ENCODE measurements at places on chromosomes 5 and 9.

- no peak for DNase-seq
Observed at GRCh38 chr9:128631636-128632035, 25.0 kb downstream of the DYNC2I2 start.

- no peak for DNase-seq
Observed at GRCh38 chr5:154110716-154111115, 71.9 kb downstream of the MFAP3 start.

- no peak for DNase-seq
Observed at GRCh38 chr9:76512826-76513225, 53.8 kb downstream of the GCNT1 start.

DNA sequence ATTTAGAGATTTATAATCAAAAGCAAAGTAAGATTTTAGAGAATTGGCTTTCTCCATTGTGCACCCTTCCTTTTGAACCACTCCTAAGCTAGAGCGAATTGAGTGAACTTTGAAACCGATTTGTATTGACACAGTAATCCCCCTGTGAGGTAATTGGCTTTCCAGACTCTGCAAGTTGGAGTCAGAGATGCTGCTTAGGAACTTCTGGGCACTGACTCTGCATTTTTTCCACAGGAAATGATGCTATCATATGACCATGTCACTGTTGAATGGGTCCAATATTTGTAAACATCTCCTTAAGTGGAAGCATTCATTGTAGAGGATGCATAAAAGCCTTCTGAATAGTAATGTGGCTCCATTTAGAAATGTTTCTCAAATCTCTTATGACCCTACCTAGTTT is 394.4 kb upstream of the ZNF608 start:
- DNase-seq = no peak

- DNase-seq = no peak
Observed at GRCh38 chr5:14283139-14283538, 140.0 kb downstream of the TRIO start.

DNA sequence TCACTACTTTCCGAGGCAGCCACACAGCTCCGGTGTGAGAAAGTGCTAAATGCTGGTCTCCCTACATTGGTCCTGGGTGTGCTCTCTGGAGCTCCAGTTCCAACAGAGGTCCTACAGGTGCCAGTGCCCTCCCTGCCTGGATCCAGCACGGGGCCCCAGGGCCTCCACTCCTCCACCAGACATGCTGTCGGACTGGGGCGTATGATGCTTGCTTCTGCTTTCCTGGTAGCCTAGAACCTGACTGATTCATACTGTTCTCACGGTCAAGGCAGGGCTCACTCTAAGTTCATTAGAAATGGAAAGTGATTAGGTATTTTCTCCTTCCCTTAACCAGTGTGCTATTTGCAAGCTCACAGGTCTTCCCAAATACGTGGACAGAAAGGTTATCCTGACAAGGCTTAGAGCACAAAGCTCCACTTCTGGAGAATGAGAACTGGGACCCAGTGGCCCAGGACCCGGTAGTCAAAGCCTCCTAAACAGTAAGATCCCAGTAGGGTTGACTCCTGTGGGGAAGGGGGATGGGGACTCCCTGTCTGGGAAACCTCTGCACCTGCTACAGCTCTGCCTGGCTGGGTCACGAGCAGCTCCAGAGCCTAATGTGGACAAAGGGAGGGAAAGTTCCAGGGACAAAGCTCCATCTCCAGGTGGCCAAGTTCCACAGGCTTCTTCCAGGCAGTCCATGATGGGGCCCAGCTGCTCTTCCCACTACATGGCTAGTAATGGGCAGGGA is 98.1 kb downstream of the PAX5 start:
- DNase-seq = no peak

DNA sequence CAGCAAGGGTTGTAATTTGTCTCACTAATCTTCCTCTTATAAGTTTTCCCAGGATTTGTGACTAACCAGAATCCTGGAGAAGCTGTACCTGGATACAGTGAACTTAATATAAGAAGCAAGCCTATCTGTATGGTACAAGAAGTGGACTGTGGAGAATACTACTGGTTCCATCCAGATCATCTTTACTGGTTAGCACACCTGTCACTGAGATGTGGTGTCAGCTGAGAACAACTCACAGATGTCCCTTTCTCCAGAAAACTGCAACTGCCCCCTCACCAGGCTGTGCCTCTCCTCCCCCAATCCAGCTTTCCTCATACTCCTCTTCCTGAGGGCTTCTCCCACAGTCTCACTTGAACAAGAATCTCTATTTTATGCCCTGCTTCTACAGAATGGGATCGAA is 4.9 kb downstream of the FBXO10 start:
- no peak for DNase-seq

DNA sequence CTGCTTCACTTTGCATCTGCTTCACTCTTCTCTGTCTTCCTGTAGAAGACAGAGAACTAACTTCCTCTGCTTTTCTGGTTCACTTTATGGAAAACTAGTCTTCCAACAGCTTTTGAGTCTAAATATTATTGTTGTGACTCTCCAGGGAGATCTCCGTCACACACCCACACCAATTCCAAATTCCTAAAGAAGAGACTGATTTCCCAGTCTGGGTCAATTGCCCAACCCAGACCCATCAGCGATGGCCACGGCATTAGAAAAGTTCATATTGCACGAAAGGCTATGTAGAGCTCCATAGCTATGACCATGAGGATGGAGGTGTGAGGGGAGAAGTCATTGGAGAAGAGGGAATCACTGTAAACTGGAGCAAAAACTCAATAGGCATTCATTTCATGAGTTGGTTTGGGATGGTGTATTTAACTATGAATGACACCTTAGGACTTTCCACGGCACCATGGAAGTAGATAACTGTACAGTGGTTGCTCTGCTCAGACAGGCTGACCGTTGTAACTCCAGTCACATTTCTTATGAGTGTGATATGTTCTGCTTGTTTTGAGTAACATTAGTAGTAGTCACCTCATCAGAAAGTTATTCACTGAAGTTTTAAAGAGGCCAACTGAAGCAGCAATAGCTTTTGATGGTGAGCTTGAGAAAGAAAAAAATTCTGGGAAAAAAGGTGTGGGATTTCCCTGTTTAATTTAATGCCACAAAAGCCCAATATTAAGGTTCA is 78.1 kb upstream of the MAMDC2 start:
- DNase-seq = no peak

DNA sequence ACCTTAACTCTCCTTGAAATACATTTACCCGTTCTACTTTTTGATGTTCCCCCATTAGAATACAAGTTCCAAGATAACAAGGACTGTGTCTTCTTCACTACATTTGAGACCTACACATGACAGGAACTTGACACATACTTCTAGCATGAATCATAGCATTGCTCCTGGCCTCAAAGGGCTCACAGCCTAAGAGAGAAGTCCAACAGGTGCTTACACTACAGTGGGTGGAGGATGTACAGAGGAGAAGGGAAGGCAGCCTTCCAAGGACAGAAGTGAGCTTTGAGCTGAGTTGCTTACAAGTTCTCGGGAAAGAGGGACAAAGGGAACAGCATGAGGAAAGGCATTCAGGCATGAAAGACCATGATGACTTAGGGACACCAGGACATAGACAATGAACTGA is 56.9 kb upstream of the MSX2 start:
- no peak for DNase-seq

DNA sequence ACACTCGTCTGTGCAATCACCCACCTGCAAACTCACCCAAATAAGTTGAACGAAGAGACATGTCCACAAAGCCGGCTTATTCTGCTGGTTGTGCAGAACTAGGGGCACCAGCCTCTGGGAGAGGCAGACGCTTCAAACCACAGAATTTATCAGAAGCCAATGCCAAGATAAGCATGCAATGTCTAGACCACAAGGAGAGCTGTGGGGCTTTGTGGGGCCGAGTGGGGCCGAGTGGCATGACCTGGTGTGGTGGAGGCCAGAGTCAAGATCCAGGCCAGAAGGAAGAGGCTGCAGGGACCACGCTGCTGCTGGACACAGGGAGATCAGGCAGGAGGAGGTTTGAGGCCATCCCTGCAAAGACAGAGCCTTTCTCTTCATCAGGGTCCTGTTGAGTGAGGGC is 259.0 kb downstream of the IRX2 start:
- no peak for DNase-seq

DNA sequence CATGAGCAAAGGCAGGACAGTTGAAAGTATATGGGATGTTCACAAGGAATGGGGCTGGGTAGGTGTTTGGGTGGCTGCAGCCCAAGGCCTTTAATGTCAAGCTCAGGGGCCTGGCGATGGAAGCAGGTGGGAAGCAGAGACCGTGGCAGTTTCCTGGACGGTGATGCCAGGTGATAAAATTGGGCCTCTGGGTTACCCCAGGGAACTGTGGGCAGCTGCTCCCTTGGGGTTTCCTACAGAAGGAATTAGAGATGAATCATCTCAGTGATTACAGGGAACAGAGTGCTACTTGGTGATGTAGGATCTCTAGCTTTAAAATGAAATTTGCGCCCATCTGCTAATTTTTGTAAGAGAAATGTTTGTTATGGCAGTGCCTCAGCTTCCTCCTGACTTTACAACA is 39.2 kb downstream of the TSTD2 start:
- no peak for DNase-seq

- no peak for DNase-seq
Observed at GRCh38 chr5:114208588-114208987, 153.3 kb upstream of the KCNN2 start.

- no peak for DNase-seq
Observed at GRCh38 chr9:21381448-21382339, 3.5 kb downstream of the IFNA2 start.

DNA sequence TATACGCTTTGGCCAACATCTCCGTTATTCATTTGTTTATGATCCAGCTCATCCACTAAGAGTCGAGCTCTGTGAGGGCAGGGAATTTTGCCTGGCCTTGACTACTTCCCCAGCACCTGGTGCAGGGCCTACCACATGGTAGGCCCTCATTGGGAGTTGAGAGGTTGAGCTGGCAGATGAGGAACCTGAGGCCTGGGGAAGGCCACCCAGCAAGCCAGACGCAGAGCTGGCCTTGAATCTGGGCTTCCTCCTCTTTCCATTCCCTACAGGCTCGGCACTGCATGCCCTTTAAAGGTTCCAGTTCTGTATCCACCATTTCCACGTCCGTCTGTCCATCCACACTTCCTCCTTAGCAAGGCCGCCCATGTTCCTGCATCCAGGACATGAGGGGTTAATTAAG is 24.2 kb downstream of the KCNMB1 start:
- DNase-seq = no peak
